ENCODE measurements at places on chromosomes 4 and X.

- no peak for DNase-seq
These were observed 6.6 kb upstream of the GRPEL1 start for GRCh38 chr4:7074426-7074825.

- peak; percentile 38 for DNase-seq
These were observed 64.8 kb upstream of the STOX2 start for GRCh38 chr4:183840311-183840710.

- DNase-seq, result no peak
These were observed 755 bp downstream of the KLHL8 start for GRCh38 chr4:87219632-87220093.

- no peak for DNase-seq
These were observed 244.1 kb downstream of the RAB28 start for GRCh38 chr4:13240066-13240465.

- no peak for DNase-seq
These were observed 18.3 kb downstream of the ALPK1 start for GRCh38 chr4:112315446-112315845.

GRCh38 chr4:73258436-73258685 lies 237 bp downstream of the ANKRD17 start:
- DNase-seq, result no peak

- no peak for DNase-seq
These were observed 60.7 kb downstream of the FAM53A start for GRCh38 chr4:1623400-1623799.

- DNase-seq, result no peak
These were observed 50.8 kb upstream of the NPFFR2 start for GRCh38 chr4:71980976-71981375.

GRCh38 chr4:140523370-140523856 lies 555 bp upstream of the ELMOD2 start:
- no peak for DNase-seq

- DNase-seq, result no peak
These were observed 50.8 kb downstream of the MAOA start for GRCh38 chrX:43706786-43707370.

GRCh38 chr4:187383181-187383580 lies 612.4 kb upstream of the ZFP42 start:
- DNase-seq, result no peak

GRCh38 chr4:19224820-19225219 lies 1026.9 kb upstream of the SLIT2 start:
- no peak for DNase-seq

- DNase-seq, result no peak
These were observed 88.1 kb upstream of the ZNF81 start for GRCh38 chrX:47748576-47748975.

Measured in central memory CD4-positive, alpha-beta T cell (primary cell).